Testis (tissue), 5 donors: ENCODE measurements at places on chromosomes 7 and 10.

DNA sequence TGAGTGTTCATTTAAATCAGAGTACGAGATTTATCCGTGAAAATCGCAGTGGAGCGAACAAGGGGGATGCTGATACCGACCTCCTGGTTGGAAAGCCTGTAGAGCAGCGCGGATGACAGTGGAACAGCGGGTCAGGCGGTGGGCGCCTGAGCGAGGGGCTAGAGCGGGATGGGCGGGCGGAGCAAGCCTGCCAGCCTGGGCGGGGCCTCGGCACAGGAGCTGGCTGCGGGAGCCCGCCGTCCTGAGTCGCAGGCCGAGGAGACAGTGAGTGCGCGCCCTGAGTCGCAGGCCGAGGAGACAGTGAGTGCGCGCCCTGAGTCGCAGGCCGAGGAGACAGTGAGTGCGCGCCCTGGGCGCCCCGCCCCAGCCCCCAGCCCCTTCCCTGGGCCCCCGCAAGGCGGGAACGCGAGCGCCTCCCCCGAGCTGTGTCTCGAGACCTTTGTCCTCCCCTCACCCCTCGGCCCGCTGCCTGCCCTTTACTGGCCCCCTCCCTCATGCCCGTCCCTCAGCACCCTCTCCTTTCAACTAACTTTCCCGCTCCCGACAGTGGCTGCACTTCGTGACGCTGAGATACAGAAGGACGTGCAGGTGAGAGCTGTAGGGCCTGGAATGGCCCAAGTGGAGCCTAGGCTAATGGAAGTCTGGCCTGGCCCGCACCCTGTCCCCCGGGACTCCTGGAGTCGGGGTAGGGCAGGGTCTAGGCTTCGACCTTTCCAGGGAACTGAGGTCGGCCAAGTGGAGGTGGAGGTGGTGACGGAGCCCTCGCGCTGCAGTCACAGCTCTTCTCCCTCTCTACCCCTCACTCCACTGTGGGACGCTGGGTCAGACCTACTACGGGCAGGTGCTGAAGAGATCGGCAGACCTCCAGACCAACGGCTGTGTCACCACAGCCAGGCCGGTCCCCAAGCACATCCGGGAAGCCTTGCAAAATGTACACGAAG is at the start of gene AS3MT:
AS3MT (plus strand) TSS at position 213 of the 941 bp plus-strand sequence; CDS start at position 336, 123 bp downstream.
- no peaks in the 10 kb centered on the region for H3K27me3 ChIP-seq
- H3K36me3 ChIP-seq = no peaks in the 10 kb centered on the region
- peak; percentile 64 for DNase-seq
- H3K4me3 ChIP-seq = peak within 1 kb of the TSS; percentile 58
- H3K4me1 ChIP-seq = peaks cover 8% of the 10 kb centered on the region

GRCh38 chr10:52908478-52908877 is 135.9 kb upstream of the MBL2 start:
- no peaks in the 10 kb centered on the region for H3K4me1 ChIP-seq
- no peak overlapping the region for H3K4me3 ChIP-seq
- H3K27ac ChIP-seq = no peak overlapping the region
- H3K27me3 ChIP-seq = no peaks in the 10 kb centered on the region

GRCh38 chr10:5467207-5467535 is 32.2 kb downstream of the CALML5 start:
- H3K27me3 ChIP-seq = no peaks in the 10 kb centered on the region
- no peak for DNase-seq
- no peak overlapping the region for H3K27ac ChIP-seq

DNA sequence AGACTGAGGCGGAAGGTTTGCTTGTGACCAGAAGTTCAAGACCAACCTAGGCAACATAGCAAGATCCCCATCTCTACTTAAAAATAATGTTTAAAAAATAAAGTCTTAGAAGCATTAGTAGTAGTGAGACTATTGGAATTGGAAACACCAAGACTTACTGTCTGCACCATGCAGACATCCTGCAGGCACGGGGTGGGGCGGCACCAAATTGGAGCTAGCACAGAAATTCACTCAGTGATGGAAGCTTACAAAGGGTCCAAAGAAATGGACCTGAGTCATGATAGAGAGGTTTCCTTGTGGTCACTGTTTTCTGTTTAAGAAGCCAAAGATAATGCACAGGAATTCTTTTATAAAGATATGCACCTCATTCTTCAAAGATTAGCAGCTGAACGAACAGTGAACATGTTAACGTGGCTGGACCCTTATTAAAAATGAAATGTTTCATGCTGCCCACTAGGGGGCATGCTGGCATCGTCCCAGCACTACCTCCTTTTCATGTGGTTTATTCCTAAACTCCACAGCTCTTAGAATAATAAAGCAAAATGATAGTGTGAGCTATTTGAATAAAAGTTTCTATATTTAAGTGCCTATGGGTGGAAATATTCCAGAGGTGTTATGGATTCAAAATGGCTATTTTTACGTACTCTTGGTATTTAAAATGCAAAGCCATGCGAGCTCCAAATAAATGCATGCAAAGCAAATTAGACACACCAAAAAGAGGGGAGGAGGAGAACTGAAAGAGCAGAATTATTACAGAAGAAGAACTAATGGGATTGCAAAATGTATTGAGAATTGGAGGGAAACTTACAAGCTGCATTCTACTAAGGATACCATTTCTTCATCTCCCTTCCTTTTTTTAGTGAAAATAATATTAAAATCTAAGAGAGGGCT is 28.6 kb downstream of the PDSS1 start:
- H3K27me3 ChIP-seq = no peaks in the 10 kb centered on the region
- peak; percentile 60 for DNase-seq
- H3K36me3 ChIP-seq = no peaks in the 10 kb centered on the region
- H3K4me1 ChIP-seq = no peaks in the 10 kb centered on the region
- no peak overlapping the region for H3K4me3 ChIP-seq
- H3K27ac ChIP-seq = no peak overlapping the region

GRCh38 chr10:48277093-48277492 is 2.6 kb upstream of the FRMPD2 start:
- no peak for DNase-seq
- H3K4me1 ChIP-seq = no peaks in the 10 kb centered on the region
- no peaks in the 10 kb centered on the region for H3K27me3 ChIP-seq
- no peaks in the 10 kb centered on the region for H3K36me3 ChIP-seq
- no peak overlapping the region for H3K27ac ChIP-seq

- H3K36me3 ChIP-seq = no peaks in the 10 kb centered on the region
- DNase-seq = peak; percentile 78
Observed at GRCh38 chr10:57657164-57657765, 610.4 kb downstream of the IPMK start.

DNA sequence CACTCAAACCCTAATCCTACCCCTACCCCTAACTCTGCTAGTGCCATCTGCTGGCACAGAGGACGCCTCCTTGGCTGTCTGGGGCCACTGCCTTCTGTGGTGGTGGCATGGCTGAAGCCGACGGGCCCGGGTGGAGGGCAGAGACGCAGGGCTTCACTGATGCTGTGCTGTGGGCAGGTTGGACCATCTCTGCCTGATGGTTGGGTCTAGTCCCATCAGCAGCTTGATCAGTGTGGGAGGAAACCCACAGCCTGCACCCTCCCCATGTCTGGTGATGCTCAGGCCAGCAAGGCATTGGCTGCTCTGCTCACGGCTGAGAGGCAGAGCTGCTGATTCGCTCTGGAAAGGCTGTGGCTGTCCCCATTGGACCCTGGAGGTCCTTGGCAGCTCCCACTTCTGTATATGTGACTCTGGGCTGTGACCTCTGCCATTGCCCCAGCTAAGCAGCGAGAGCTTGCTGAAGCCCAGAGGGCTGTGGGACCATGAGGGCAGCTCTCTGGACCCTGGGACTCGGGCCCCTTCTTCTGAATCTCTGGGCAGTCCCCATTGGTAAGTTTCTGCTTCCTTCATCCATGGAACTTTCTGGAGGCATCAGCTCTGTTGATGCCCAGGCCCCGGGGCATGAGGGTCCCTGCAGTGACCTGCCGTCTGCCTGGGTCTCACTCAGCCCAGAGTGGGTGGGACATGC is at the start of gene SCART1:
SCART1 (plus strand) TSS at position 430 of the 688 bp plus-strand sequence; CDS start at position 483, 53 bp downstream.
- H3K27ac ChIP-seq = no peak within 1 kb of the TSS
- H3K27me3 ChIP-seq = no peaks in the 10 kb centered on the region
- H3K4me1 ChIP-seq = no peaks in the 10 kb centered on the region
- H3K4me3 ChIP-seq = no peak within 1 kb of the TSS
- no peak for DNase-seq
- no peaks in the 10 kb centered on the region for H3K36me3 ChIP-seq

- H3K4me3 ChIP-seq = no peak overlapping the region
- no peaks in the 10 kb centered on the region for H3K36me3 ChIP-seq
- DNase-seq = no peak
- H3K27ac ChIP-seq = peak overlapping the region; percentile 72
- peaks cover 29% of the 10 kb centered on the region for H3K4me1 ChIP-seq
Observed at GRCh38 chr10:103441206-103441605, 11.0 kb downstream of the CALHM2 start.

DNA sequence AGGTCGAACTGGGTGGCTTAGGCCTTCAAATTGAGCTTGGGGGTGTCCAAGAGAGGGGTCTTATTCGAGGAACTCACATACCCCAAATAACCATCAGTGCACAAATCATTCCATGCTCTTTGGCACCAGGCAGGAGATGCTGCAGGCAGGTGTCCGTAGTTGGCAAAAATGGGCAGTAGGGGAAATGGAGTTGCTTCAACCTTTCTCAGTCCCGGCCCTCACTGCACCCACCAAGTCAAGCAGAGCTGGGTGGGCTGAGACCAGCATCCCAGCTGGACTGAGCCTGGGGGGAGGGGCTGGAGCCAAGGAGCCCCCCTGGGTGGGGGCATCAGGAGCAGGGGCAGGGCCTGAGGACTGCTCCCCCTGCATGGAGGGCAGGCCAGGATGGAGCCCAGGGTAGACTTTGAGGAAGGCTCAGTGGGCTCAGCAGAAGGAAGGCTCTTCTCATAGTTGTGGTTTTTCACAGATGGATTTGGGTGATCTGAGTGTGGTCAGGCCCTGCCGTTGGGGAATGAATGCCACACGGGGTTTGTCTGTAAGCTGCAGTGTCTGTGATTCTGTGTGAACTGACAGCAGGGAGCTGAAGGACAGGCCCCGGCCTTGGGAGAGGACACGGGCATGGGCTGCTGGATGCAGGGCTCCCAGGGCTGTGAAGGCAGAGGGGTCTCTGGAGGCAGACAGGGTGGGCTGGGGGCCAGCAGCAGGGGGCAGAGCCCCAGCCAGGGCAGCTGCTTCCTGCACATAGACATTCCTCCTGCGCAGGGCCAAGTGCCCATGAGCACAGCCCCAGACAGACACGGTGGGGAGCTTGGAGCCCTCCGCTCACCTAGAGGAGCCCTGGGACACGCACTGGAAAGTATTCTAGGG is 144.5 kb downstream of the ADCY1 start:
- H3K4me3 ChIP-seq = no peak overlapping the region
- H3K36me3 ChIP-seq = no peaks in the 10 kb centered on the region
- H3K27ac ChIP-seq = no peak overlapping the region
- no peaks in the 10 kb centered on the region for H3K27me3 ChIP-seq

- no peaks in the 10 kb centered on the region for H3K36me3 ChIP-seq
- H3K27me3 ChIP-seq = no peaks in the 10 kb centered on the region
- H3K4me1 ChIP-seq = no peaks in the 10 kb centered on the region
Observed at GRCh38 chr10:78165617-78166016, 132.0 kb downstream of the RPS24 start.

DNA sequence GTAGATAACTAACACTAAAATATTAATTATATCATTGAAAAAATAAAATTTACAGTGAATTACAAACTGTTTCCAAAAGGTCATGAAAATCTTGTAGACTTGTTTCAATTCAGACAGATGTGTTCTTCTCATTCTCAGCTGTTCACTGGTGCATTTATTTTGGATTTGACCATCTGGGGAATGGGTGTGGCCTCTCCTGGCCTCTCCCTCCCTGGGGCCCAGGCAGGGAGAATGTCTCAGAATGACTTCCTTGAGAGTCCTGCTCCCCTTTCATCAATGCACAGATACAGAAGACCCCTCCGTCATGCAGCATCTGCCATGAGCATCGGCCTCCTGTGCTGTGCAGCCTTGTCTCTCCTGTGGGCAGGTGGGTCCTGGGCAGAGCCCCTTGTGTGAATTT is 192.8 kb upstream of the PRSS58 start:
- no peaks in the 10 kb centered on the region for H3K4me1 ChIP-seq
- no peaks in the 10 kb centered on the region for H3K27me3 ChIP-seq
- DNase-seq = no peak
- H3K27ac ChIP-seq = no peak overlapping the region
- H3K36me3 ChIP-seq = no peaks in the 10 kb centered on the region

- peak overlapping the region; percentile 74 for H3K27ac ChIP-seq
Observed at GRCh38 chr7:131057015-131057793, 270.5 kb upstream of the MKLN1 start.

GRCh38 chr10:35327790-35328403 is 8.4 kb upstream of the CCNY start:
- no peak overlapping the region for H3K4me3 ChIP-seq
- H3K27ac ChIP-seq = no peak overlapping the region
- H3K36me3 ChIP-seq = no peaks in the 10 kb centered on the region
- no peaks in the 10 kb centered on the region for H3K27me3 ChIP-seq

GRCh38 chr7:36080843-36081242 is 72.2 kb upstream of the EEPD1 start:
- no peaks in the 10 kb centered on the region for H3K36me3 ChIP-seq
- peaks cover 4% of the 10 kb centered on the region for H3K4me1 ChIP-seq
- H3K4me3 ChIP-seq = no peak overlapping the region
- no peaks in the 10 kb centered on the region for H3K27me3 ChIP-seq
- no peak for DNase-seq

DNA sequence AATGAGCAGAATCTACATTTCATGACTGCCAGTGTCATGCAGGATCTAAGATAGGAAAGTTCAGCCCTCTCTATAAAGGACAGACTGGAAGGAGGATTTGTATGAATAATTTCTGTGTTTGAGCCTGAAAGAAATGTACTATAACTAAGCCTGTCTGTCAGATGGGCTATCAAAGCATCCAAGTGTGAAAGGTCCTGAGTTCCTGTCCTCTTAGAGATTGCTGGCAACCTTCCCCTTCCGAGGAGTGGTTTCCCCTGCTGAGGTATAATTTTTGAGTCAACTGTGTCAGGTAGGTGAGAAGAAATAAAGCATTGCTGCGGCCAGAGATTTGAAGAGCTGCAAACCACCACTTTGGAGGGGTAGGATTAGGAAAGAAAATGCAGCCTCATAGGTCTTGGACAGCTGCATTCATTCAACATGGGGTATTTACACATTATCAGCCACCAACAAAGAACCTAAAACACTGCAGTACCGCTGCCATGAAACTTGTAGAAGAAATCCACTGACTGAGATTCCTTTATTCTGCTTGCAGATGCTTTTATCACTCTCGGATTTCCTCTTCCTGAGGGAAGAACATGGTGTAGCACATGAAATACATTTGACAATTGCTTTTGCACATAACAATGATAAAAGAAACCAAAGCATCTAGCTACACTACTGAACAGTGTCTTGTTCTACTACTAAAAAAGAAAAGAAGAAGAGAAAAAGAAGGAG is 189.1 kb downstream of the DGKI start:
- no peak for DNase-seq
- H3K4me1 ChIP-seq = no peaks in the 10 kb centered on the region
- no peak overlapping the region for H3K4me3 ChIP-seq
- no peaks in the 10 kb centered on the region for H3K27me3 ChIP-seq
- no peaks in the 10 kb centered on the region for H3K36me3 ChIP-seq
